ENCODE measurements at places on chromosomes 5 and 9.

DNA sequence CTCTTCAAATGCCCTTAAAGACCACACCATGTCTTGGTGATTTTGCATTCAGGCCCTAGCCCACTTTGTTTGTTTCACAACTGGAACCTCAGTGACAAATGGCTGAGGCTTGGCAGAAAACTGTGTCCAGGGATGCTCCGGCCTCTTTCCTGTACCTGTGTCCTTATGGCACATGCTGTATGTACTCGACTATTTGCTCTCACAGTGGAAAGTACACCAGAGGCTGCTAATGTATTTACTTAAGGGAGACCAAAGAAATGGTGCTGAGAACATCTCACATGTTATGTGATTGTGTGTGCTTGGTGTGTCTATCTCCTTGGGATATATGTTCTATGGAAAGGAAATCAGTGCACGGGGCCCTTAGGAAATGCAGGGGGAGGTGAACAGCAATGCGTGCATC is 263.3 kb downstream of the GADD45G start:
- no peak overlapping the region for H3K27ac ChIP-seq
- no peaks in the 10 kb centered on the region for H3K36me3 ChIP-seq
- H3K27me3 ChIP-seq: no peaks in the 10 kb centered on the region
- DNase-seq: no peak

GRCh38 chr9:84258371-84258770 is 82.2 kb downstream of the SLC28A3 start:
- no peaks in the 10 kb centered on the region for H3K4me1 ChIP-seq
- H3K4me3 ChIP-seq: no peak overlapping the region
- H3K27me3 ChIP-seq: no peaks in the 10 kb centered on the region
- H3K27ac ChIP-seq: no peak overlapping the region

DNA sequence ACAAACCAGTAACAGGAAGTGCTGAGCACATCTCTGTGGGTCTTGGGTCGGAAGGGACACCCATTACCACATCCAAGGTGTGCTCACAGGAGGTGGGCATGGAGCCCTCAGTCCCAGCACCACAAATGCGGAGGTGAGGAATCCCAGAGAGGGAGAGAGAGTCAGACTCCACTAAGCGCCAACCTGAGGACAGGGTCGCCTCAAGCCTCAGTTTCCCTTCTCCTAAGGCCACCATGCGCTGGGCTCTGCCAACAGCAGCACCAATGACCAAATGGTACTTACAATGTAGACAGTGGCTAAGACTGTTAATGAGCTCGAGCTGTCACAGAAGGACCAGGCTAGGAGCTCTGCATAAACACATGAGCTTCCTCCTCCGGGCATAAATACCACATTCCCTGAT is 43.1 kb downstream of the BICD2 start:
- H3K27ac ChIP-seq: no peak overlapping the region
- no peak overlapping the region for H3K4me3 ChIP-seq
- peaks cover 28% of the 10 kb centered on the region for H3K36me3 ChIP-seq
- DNase-seq: no peak
- peaks cover 3% of the 10 kb centered on the region for H3K4me1 ChIP-seq

DNA sequence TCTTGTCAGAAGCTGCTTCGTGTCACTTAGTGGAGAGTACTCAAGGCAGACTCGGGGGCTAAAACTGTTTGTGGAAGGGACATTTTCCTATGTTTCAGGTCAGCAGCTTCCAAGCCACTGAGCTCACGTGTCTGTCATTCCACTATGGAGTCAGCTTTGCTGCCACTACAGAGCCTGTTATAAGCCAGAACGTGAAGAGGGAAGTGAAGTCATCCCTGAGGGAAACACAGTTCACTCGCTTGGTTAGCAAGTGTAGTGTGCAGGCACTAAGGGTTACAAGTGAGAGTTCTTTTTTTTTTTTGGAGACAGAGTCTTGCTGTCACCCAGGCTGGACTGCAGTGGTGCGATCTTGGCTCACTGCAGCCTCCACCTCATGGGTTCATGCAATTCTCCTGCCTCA is 24.5 kb upstream of the LTC4S start:
- DNase-seq: no peak
- no peak overlapping the region for H3K27ac ChIP-seq
- H3K4me3 ChIP-seq: no peak overlapping the region
- peaks cover 5% of the 10 kb centered on the region for H3K4me1 ChIP-seq
- H3K27me3 ChIP-seq: no peaks in the 10 kb centered on the region

- no peaks in the 10 kb centered on the region for H3K4me1 ChIP-seq
- DNase-seq: no peak
- no peaks in the 10 kb centered on the region for H3K36me3 ChIP-seq
These were observed 115.0 kb downstream of the KIAA1958 start for GRCh38 chr9:112601636-112602035.

GRCh38 chr9:69155341-69156030 is 18.6 kb upstream of the TJP2 start:
- H3K27ac ChIP-seq: no peak overlapping the region
- H3K36me3 ChIP-seq: no peaks in the 10 kb centered on the region
- no peak for DNase-seq
- no peaks in the 10 kb centered on the region for H3K27me3 ChIP-seq

DNA sequence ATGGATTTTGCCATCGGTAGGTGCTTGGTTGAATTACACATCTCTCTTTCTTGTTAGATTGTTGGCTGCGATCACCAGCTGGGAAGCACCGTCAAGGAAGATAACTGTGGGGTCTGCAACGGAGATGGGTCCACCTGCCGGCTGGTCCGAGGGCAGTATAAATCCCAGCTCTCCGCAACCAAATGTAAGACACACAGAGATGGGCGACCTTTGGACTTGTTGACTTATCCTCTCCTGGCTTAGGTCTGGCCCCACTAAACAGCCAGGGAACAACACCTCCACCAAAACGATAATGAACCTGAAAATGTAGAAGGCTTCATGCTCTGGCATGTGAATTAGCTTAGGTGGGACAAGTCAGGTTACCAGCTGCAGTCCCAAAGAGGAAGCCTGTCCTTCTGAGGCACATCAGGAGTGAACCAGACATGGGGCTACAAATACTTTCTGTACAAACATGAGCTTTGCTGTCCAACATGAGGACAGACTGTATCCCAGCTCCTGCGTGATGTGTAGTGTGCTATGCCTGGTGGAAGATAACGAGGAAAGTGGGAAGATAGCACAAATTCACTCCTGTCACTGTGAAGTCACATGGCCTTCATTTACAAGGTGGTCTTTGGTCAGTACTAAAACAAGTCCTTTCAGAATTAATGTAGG is 148.4 kb downstream of the ADAMTSL1 start:
- H3K27me3 ChIP-seq: no peaks in the 10 kb centered on the region
- no peak overlapping the region for H3K4me3 ChIP-seq
- no peak for DNase-seq
- H3K27ac ChIP-seq: no peak overlapping the region
- no peaks in the 10 kb centered on the region for H3K36me3 ChIP-seq
- no peaks in the 10 kb centered on the region for H3K4me1 ChIP-seq

DNA sequence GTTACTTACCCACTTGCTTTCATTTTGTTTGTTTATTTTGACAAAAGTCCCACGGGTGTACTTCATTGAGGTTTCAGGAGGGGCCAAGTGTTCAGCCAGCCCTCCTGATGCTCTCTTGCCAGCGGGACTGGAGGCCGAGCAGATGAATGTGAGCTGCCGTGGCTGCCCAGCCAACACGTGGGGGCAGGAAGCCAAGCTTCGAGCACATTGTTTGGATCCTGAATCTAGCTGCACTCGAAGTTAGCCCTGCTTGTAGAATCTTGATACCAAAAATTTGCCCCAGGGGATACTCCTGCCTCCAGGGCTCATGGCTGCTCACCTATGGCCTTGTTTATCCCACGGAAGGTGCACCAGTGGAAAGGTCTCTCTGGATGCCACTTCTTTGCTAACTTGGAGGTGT is 49.3 kb downstream of the RASGEF1C start:
- no peaks in the 10 kb centered on the region for H3K4me1 ChIP-seq
- H3K4me3 ChIP-seq: no peak overlapping the region
- peaks cover 7% of the 10 kb centered on the region for H3K27me3 ChIP-seq
- no peak overlapping the region for H3K27ac ChIP-seq
- no peak for DNase-seq

DNA sequence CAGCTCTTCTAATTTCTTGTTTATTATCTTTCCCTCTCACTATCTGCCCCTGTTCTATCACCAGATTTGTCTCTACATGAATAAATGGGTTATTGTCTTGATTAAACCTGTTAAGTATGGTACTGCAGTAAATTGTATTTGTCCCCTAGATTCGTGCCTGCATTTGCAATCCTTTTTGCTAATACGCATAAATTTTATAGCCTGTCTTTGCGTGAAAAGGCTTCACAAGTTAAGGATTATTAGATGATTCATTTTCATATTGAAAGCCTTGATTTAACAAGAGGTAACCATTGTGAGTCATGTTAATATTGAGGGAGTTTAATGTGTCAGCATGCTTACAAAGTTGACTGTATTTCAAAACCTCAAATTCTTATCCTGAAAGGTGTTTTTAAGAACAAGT is 204.6 kb downstream of the PCSK1 start:
- H3K27ac ChIP-seq: no peak overlapping the region
- no peaks in the 10 kb centered on the region for H3K36me3 ChIP-seq
- peaks cover 5% of the 10 kb centered on the region for H3K4me1 ChIP-seq
- H3K27me3 ChIP-seq: no peaks in the 10 kb centered on the region
- DNase-seq: no peak

GRCh38 chr9:4796988-4797853 is 4.5 kb downstream of the RCL1 start:
- no peaks in the 10 kb centered on the region for H3K36me3 ChIP-seq
- H3K27ac ChIP-seq: no peak overlapping the region
- H3K4me1 ChIP-seq: peaks cover 36% of the 10 kb centered on the region
- H3K27me3 ChIP-seq: no peaks in the 10 kb centered on the region
- H3K4me3 ChIP-seq: no peak overlapping the region

DNA sequence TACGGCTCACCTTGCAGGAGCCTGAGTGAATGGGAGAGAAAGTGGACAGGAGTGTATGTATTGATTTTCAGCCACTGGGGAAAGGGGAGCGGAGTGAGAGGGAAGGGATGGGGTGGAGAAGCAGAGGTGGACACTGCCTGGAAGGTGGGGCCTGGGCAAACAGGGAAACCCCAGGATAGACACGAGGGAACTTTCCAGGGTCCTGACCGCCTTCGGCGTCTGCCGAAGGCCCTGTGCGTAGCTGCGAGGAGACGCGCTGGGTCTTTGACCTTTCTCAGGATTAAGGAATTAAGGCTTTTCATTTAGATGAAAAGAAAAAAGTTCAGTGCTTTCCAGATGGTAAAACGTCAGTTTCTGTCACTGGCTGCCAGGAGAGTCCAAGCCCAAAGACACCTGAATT is 134.6 kb upstream of the RAPGEF1 start:
- H3K4me1 ChIP-seq: no peaks in the 10 kb centered on the region
- no peak overlapping the region for H3K4me3 ChIP-seq
- no peak overlapping the region for H3K27ac ChIP-seq
- no peak for DNase-seq
- no peaks in the 10 kb centered on the region for H3K27me3 ChIP-seq

- H3K36me3 ChIP-seq: no peaks in the 10 kb centered on the region
These were observed 6.5 kb downstream of the ARL14EPL start for GRCh38 chr5:116038817-116039216.

GRCh38 chr9:107513464-107514100 is 24.0 kb upstream of the KLF4 start:
- DNase-seq: no peak
- H3K4me3 ChIP-seq: no peak overlapping the region
- no peaks in the 10 kb centered on the region for H3K4me1 ChIP-seq
- no peaks in the 10 kb centered on the region for H3K36me3 ChIP-seq
- H3K27me3 ChIP-seq: no peaks in the 10 kb centered on the region
- H3K27ac ChIP-seq: no peak overlapping the region

GRCh38 chr9:114061830-114062474 is 16.1 kb downstream of the AMBP start:
- DNase-seq: no peak
- H3K27ac ChIP-seq: no peak overlapping the region
- H3K4me1 ChIP-seq: no peaks in the 10 kb centered on the region
- H3K36me3 ChIP-seq: no peaks in the 10 kb centered on the region
- peaks cover 4% of the 10 kb centered on the region for H3K27me3 ChIP-seq

DNA sequence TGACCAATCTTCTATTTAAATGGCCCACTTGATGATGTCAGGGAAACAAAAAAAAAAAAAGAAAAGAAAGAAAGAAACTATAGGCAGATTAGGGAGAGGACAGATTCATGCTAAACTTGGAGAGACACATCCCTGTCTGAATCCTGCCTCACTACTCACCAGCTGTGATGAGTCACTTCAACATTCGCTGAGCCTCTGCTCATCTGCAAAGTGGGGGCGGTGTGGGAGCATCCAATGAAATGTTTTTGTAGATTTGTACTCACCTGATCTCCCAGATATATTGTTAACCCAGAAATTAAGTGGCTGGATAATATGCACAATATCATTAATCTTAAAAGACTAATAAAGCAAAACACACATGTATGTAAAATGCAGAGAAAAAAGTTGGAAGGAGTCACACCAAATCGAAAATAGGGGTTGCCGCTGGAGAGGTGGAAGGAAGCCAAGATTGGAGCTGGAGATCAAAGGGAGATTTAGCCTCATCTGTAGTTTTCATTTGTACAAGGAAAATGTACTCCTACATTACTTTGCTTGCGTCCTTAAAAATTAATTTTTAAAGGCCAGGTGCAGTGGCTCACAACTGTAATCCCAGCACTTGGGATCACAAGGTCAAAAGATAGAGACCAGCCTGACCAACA is 17.0 kb upstream of the ERGIC1 start:
- no peak for DNase-seq
- H3K27me3 ChIP-seq: no peaks in the 10 kb centered on the region
- no peak overlapping the region for H3K27ac ChIP-seq
- H3K4me3 ChIP-seq: no peak overlapping the region
- no peaks in the 10 kb centered on the region for H3K36me3 ChIP-seq
- peaks cover 6% of the 10 kb centered on the region for H3K4me1 ChIP-seq

- no peak overlapping the region for H3K4me3 ChIP-seq
- DNase-seq: no peak
- no peaks in the 10 kb centered on the region for H3K4me1 ChIP-seq
- H3K36me3 ChIP-seq: no peaks in the 10 kb centered on the region
- no peaks in the 10 kb centered on the region for H3K27me3 ChIP-seq
These were observed 143.8 kb upstream of the CCDC152 start for GRCh38 chr5:42612750-42613366.

GRCh38 chr5:158746979-158747378 is 352.7 kb downstream of the EBF1 start:
- no peak overlapping the region for H3K27ac ChIP-seq
- DNase-seq: no peak
- no peaks in the 10 kb centered on the region for H3K27me3 ChIP-seq
- H3K4me1 ChIP-seq: no peaks in the 10 kb centered on the region
- H3K4me3 ChIP-seq: no peak overlapping the region

- no peak overlapping the region for H3K4me3 ChIP-seq
- H3K27ac ChIP-seq: no peak overlapping the region
- H3K27me3 ChIP-seq: peaks cover 9% of the 10 kb centered on the region
- DNase-seq: no peak
- no peaks in the 10 kb centered on the region for H3K4me1 ChIP-seq
These were observed 134.9 kb downstream of the GABBR2 start for GRCh38 chr9:98573749-98574278.
